Stimulated activated CD8-positive, alpha-beta memory T cell treated with anti-CD3 and anti-CD28 coated beads, Interleukin-7, amount 100 ng/mL, for 1 hour (primary cell): ENCODE measurements at places on chromosomes 1 and 21.

DNA sequence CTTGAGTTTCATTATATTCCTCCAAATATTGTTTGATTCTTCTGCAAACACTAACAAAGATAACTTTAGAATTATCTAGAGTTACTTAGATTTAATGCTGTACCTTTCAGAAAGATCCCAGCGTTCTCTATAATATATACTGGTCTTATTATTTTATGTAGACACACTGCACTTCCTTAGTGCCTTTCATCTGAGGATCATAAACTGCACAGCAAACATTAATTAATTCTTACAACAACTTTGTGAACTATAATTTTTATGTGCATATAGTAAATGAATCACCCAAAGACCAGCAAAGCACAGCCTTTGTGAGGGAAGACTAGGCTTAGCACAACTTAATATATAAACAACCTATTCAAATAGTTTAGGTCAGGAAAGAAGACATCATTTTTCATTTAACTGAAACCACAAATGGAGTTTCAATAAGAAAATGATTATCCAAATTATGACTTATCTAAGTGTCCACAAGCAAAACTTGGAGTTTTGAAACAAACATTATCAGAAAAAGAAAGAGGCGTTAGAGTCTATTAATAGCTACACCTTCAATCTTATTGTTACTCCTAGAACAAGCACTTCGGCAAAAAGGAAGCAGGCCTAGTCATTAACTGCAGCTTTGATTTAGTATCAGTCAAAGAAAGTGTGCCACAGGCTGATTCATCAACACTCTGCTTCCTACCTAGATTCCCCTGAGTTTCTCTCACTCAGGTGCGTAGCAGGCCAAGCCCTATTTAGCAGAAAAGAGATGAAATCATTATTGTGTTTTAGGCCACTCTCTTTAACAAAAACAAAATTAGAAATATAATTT, 22.5 kb upstream of the RC3H1 start:
- DNase-seq = no peak

- DNase-seq = no peak
Observed at GRCh38 chr1:228454238-228454637, 32.9 kb upstream of the RNF187 start.

DNA sequence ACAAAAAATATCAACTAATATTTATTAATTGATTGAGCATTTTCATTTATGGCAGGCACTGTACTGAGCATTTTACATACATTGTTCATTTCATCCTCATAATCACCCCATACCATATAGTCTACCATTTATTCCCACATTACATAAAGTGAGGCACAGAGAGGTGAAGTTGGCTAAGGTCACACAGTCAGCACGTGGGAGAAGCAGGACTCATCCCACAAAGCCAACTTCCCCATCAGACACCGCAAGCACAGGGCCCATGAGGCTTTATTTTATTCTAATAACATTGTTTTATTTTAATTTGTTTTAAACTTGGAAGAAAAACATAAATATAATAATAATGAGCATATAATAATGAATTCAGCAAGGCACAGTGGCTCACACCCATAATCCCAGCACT, 43.1 kb upstream of the CAPZB start:
- no peak for DNase-seq

DNA sequence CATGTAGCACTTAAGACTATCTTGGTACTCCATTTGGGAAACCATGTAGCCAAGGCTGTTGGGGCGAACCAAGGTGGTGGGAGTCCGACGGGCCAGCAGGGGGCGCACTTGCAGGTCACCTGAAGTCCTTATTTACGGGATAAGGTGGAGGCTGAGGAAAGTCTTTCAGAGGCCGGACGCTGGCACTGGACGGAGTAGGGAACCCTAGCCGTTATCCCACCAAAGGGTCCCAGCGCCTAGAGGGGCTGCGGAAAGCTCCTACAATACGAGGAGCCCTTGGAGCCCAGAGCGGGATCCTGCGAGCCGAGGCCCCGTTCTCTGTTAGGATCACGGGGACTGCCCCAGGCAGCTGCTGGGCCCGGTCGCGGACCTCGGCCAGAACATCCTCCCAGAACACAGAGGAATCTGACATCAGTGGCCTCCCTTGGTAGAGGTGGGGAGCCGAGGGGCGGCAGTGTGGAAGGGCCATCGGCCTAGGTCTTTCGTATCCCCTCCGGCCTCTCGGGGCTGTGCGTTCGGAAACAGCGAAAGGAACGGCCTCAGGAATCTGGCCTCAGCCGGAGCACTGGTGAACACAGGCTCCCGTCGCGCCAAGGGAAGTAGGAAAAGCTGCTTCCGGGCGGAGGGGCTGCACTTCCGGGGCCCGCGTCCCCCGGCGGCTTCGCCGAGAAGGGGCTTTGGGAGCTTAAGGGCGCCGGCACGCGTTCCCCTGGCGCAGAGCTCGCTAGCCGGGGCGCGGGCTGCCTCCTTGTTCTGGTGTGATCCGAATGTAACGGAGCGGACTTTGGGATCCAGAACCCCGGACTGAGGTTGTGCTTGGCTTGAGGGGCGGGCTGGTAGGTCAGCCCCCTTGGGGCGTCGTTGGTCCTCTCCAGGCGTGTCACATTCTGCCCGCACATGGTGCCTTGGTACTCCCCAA, 29.9 kb upstream of the RPTN start:
- DNase-seq = peak; percentile 46

DNA sequence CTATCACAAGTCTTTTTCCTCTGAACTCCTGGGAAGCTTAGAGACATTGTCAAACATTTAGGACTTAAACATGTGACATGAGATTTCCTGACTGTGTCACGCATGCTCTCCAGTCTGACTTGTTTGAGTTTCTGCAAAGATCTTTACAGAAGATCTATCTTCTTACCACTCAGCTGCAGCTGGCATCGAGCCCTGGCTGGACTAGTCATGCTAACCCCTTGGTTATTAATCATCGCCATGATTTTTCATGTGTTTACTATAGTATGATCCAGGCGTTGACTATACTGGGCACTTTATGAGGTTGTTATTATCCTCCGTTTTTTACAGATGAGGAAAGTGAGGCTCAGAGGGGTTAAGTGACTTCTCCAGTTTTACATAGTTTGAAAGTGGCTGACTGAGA, 18.1 kb upstream of the IRF2BP2 start:
- no peak for DNase-seq

- no peak for DNase-seq
Observed at GRCh38 chr1:53112271-53112774, 30.1 kb downstream of the SLC1A7 start.

- DNase-seq = no peak
Observed at GRCh38 chr1:50126927-50127715, 18.4 kb downstream of the ELAVL4 start.

GRCh38 chr1:164480285-164480907, 78.6 kb upstream of the PBX1 start:
- no peak for DNase-seq

GRCh38 chr1:50420689-50421365, 2.4 kb downstream of the DMRTA2 start:
- DNase-seq = no peak

GRCh38 chr1:108200687-108201051, 526 bp upstream of the SLC25A24 start:
- no peak for DNase-seq

GRCh38 chr1:32362474-32363313, at the start of the genes FAM229A and TSSK3:
Gene FAM229A, minus strand, starts transcription at chr1:32362485. Its CDS starts 394 bp downstream, at chr1:32362091.
Gene TSSK3, plus strand, starts transcription at chr1:32362539. Its CDS starts 163 bp downstream, at chr1:32362702.
- no peak for DNase-seq

DNA sequence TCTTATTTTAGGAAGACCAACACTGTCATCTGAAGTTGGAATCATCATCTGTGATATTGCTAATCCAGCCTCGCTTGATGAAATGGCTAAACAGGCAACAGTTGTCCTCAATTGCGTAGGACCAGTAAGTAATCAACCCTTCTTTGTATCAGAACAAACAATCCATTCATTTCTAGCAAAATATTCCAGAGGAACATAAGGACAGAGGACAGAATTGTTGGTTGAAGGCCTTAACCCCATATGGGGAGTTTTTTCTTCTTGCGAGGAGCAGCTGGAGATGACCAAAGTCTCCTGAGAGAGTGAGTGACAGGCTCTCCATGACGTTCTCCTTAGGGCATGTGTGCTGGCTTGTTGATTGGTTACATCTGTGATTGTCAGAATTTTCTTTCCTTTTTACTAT, 2.7 kb downstream of the SCCPDH start:
- no peak for DNase-seq

DNA sequence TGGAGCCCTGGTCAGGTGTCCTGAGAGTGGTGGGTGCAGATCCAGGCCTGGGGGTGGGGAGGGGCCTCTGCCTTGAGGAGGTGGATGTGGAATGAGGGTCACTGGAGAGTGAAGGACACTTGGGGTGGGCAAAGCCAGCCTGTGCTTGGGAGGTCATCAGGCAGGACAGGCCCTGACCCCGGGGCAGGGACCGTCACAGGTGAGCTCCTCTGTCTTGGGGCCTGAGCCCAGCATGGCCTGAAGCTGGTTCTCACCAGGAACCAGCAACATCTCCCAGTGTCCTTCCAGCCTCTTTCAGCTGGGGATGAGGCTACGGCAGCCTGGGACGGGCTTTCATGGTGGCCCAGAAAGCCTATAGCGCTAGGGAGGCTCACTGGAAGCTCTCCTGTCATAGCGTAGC, 831 bp upstream of the KRTAP10-2 start:
- DNase-seq = no peak

GRCh38 chr1:192461684-192462083, 113.9 kb upstream of the RGS1 start:
- no peak for DNase-seq

DNA sequence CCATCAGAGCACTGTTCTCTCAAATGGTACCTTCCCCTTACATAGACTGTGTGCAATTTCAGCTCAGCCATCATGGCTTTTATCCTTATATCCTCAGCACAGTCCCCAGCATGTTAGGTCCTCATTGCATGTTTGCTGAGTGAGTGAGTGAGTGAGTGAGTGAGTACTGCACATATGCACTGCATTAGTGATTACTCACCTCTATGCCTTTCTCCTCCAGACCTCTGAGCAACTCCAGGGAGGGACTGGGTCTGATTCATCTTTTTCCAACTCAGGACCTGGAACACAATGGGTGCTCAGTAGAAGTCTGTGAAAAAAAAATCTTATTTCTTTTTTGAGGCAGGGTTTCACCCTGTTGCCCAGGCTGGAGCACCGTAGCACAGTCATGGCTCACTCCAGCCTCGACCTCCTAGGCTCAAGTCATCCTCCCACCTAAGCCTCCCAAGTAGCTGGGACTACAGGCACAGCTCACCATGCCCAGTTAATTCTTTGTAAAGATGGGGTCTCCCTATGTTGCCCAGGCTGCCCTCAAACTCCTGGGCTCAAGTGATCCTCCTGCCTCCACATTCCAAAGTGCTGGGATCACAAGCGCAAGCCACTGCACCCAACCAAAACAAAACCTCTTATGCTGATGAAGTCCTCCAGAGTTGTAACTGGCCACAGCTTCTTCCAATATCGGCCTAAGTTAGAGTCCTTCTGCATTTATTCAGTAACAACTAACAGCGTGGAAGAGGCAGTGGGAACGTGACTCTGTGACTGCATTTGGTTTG, 23.7 kb downstream of the RNU5D-1 start:
- no peak for DNase-seq

DNA sequence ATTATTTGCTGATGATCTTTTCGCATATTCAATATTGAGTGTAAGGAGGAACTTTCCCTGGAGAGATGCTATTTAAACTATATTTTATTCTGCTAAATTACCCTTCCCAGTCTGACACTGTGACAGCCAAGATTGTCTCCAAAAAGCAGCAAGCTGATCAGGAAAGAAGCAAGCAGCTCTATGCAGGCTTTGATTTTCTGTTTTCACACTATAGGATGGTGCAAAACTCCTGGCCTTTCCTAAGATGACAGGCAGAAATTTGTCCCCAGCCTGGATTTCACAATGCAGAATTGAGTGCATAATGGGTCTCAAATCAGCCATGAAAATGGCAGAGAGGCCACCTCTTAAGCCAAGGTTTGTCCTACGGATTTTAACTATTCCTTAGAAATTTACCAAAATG, 1.1 kb downstream of the SGIP1 start:
- DNase-seq = no peak

GRCh38 chr1:230589951-230590350, 52.3 kb upstream of the COG2 start:
- DNase-seq = no peak

DNA sequence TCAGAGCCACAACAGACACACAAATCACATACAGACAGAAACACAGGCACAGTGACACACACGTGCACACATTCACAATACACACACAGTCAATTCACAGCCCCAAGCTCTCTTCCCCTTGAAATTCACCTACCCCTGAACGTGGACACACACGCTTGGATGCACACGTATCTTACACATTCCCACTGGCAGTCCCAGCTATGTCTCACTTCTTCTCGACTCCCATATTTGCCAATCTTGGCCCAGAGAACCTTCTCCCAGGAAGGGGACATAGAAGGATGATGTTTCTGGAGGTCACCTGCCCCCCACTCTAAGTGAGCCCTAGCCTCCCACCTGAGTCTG, 1.6 kb downstream of the CRYBG2 start:
- DNase-seq = no peak

DNA sequence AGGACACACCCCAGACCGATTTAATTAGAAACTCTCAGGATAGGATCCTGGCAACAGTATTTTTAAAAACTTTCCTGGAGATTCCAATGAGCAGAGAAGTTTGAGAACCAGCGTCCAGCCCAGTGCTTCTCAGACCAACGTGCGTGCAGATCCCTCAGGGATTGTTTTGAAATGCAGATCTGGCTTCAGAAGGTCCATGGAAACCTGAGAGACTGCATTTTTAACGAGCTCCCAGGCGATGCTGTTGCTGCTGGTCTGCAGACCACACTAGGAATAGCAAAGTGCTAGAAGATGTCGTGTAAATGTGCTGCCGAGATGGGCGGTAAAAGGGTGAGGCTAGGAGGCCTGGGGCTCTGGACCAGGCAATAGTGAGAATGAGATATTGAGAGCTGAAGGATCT, 18.4 kb upstream of the CASQ1 start:
- no peak for DNase-seq

DNA sequence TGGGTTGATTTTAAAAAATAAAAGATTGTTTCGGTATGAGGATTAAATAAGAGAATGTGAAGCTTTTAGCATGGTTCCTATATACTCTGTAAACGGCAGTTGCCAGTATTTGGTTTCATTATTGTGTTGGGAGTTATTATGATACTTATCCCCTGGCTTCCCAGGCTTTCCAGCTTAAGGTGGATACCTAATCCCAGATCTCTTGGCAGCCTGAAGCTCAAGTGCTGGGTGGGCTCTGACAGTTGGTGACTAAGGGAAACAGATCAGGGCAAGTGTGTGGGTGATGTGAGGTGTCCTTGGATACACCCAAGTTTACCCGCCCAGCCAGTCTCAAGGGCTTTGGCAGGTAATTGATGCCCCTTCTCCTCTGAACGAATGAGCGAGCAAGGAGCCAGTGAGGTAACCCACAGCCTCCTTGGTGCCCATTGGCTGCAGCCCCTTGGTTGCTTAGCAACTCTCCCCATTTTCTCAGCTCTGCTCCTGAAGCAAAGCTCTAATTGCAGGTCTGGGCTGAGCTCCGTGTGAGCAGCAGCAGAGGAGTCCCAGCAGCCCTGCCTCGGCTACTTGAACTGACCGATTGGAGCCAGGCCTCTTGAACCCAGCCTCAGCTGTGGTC, 6.1 kb downstream of the IPO13 start:
- no peak for DNase-seq

- no peak for DNase-seq
Observed at GRCh38 chr1:192633533-192634253, 2.3 kb upstream of the RGS13 start.
